ENCODE measurements at places on chromosomes 4 and X.

- no peak for DNase-seq
These were observed 45.4 kb upstream of the PDLIM3 start for GRCh38 chr4:185580699-185581098.

GRCh38 chr4:38667085-38667893, 3.3 kb downstream of the KLF3 start:
- DNase-seq = no peak

DNA sequence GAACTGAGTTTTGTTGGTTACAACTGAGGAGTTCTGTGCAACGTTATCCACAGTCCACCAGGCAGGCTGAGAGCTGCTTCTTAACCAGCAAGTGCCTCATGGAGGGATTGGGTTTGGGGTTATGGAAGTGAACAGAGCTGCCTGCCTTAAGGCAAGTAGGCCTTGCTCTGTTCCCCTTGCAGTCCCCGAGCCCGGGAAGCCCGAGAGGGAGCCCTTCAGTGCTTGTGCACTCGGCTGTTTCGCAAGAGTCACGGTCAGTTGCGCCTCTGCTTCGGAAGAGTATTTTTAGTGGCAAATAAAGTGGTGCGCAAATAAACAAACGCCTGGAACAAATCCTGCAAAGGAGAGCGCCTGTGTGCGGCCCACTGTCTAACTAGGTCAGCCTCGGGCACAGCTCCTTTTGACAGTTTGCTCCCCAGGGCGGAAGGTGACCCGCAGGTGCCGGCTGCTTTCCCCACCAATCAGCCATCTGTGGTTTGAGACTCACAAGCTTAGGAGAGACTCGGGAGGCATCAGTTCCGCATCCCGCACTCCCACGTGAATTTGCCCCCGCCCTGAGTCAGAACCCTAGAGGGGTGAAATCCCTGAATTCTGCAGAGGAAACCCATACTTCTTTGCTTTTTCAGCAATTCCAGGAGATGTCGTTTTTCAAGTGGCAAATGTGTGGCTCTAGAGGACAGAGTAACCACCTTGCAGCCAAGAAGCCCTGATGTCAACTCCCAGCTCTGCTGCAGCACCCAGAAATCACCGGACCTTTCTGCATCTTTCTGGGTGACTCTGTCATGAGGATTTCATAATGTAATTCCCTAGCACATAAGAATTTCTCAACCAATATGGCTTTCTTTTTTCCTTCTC, 56.8 kb downstream of the LGI2 start:
- no peak for DNase-seq

- no peak for DNase-seq
These were observed 3.9 kb upstream of the CHRNA9 start for GRCh38 chr4:40331101-40331745.

DNA sequence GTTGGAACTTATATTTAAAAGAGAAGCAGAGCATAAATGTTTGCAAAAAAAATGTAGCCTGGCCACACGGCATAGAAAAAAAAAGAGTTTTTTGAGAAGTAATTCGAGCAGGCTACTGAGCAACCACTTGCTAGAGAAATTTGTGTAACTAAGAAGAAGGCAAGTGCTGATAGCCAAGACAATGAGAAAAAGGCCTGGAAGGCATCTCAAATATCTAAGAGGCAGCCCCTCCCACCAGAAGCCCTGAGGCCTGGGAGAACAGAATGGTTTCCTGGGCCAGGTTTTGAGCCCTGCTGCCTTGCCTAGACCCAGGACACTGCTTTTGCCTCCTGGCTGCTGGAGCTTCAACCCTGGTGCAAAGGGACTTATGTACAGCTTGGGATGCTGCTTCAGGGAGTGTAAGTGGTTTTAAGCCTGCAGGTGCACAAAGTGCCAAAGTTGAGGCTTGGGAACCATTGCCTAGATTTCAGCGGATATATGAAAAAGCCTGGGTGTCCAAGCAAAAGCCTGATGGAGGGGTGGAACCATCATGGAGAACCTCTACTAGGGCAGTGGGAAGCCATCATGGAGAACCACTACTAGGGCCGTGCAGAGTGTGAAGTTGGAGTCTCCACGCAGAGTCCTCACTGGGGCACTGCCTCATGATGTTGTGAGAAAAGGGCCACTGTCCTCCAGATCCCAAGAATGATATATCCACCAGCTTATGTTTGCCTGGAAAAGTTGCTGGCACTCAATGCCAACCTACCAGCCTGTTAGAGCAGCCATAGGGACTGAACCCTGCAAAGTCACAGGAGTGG, 9.7 kb downstream of the TECRL start:
- DNase-seq = no peak

- no peak for DNase-seq
These were observed 58.0 kb upstream of the CHRDL1 start for GRCh38 chrX:110853610-110854009.

DNA sequence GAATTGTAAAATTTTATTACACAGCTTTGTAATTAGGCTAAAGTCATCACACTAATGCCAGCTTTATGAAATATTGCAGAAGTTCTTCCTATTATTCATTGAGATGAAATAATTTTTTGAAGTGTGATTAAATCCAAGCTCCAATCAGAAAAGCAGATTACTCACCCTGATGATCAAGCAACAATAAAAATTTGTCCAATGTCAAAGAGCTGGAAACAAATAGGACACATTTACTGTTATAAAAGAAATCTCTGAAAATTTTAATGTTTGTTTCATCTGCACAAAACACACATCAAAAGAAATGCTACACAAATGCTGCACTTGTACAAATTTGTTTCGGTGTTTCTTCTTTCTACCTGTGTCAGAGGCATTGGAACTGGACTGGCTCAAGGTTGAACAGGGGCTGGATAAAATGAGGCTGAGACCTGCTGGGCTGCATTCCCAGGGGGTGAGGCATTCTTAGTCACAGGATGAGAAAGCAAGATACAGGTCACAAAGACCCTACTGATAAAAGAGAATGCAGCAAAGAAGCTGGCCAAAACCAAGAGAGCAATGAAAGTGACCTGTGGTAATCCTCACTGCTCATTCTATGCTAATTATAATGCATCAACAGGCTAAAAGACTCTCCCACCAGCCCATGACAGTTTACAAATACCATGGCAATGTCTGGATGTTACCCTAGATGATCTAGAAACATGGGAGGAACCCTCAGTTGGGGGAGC, 78.3 kb downstream of the GASK1B start:
- no peak for DNase-seq

DNA sequence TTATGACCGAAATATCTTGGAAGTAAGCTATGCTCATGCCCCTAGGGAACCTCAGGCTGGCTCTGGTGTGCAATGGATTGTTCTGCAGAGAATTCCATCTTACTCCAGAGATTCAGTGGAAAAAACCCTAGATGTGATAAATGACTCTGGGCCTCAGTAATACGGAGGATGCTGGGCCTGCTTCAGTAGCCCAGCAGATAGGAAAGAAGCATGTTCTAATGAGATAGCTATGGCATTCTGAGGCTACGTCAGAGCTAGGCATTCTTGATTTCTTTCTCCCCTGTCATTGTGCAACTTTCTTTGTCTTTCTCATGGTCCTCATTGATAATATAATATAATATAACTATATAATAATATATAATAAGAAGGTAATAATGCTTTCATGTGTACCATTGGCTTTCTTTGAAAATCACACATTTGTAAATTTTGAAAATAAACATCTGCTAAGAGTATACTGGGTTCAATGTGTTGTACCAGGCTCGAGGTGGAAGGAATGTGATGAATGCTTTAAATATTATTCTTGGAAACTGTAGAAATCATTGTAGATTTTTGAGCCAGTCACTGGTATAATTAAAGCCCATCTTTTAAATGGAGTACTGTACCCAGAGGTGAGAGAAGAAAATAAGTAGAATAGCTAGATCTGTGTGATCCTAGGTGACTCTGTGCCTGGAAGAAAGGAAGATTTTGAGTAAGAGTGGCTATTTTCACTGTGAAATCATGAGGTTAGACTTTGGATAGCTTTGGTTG, 152.0 kb downstream of the IL15 start:
- no peak for DNase-seq

GRCh38 chrX:12308420-12308819, 170.1 kb downstream of the FRMPD4 start:
- DNase-seq = no peak

DNA sequence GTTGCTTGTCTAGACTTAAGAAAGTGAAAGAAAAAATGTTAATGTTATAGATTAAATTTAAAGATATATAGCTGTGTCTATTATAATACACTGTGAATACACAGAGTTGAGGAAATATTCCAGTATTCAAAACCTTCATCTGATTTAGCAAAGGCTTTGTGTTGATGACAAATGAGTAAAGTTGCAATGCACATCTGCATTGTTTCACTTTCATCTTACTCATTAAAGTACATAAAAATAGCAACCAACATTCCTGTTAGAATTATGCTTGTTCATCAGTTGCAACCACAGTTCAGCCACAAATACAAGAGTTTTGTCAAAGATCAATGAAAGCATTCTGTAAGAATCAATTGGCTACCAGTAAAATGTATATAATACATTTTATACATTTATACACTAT, 346.4 kb upstream of the SLC7A11 start:
- no peak for DNase-seq

DNA sequence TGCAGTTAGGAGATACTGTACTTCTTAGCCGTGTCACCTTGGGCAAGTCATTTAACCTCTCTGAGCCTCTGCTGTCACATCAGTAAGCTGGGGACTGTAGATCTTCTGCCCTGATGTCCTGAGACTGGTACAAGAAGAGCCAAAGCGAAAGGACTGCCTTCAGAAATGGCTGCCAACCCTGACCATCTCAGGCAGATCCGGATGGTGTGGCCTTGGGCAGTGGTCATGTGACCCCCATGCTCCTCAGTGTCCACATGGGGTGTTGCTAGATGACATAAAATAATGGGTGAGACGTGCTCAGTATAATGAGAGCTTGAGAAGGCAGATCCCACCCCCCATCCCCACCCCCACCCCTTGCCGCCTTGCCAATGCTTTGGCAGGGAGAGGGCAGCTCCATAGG, 60.4 kb upstream of the MTM1 start:
- DNase-seq = no peak

- no peak for DNase-seq
These were observed 24.1 kb upstream of the FGF16 start for GRCh38 chrX:77422891-77423648.

- DNase-seq = no peak
These were observed 33.6 kb downstream of the SETD7 start for GRCh38 chr4:139522457-139522856.

DNA sequence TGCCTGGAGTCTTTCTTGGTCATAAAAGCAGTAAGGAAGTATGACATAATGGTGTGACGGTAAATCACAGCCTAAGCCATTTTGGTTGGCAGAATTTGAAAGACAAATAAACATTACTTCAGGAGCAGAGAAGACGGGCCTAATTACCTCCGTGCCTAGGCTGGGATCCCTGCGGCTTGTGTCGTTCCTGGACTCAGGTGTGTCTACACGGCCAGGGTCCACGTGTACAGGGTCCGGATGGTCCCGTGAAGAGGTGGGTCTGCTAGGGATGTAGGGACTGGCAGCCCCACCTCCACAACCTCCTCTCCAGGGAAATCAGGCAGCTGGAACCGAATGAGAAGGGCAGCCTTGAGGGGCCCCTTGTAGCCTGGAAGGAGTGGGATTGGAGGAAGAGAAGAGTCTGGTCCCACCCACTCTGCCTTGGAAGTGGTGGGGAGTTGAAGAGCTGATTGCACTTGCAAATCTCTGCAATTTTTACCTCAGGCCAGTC, 55.4 kb upstream of the PLAC1 start:
- no peak for DNase-seq

GRCh38 chr4:110165382-110166286, 32.8 kb downstream of the ELOVL6 start:
- DNase-seq = peak; percentile 12

Measured in activated CD4-positive, CD25-positive, alpha-beta regulatory T cell treated with anti-CD3 and anti-CD28 coated beads, Interleukin-2, amount 50 U/mL, for 16 hours (primary cell).